Stimulated activated CD8-positive, alpha-beta memory T cell treated with anti-CD3 and anti-CD28 coated beads, Interleukin-2, amount 100 ng/mL, for 1 hour (primary cell): ENCODE measurements at places on chromosomes 4 and X.

GRCh38 chr4:4836044-4836443 lies 23.4 kb upstream of the MSX1 start:
- DNase-seq, result no peak

GRCh38 chr4:133483600-133484246 lies 334.6 kb downstream of the PCDH10 start:
- DNase-seq, result no peak

DNA sequence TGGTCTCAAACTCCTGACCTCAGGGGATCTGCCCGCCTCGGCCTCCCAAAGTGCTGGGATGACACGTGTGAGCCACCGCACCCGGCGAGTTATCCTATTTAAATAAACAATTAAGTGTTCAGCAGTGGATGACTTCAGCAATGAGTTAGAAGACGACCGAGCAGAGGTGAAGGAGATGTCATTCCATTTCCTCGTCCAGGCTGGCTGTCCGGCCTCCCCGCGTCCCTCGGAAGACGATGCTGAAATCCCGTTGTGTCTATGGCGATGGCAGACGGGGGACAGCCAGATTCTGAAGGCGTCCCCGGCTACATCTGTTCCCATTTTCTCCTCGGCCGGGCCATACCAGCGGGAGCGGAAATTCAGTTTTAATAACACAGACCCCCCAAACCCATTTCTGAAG lies 209.8 kb downstream of the CRLF2 start:
- DNase-seq, result no peak

- DNase-seq, result no peak
Observed at GRCh38 chr4:175531405-175532091, 280.5 kb downstream of the GPM6A start.

DNA sequence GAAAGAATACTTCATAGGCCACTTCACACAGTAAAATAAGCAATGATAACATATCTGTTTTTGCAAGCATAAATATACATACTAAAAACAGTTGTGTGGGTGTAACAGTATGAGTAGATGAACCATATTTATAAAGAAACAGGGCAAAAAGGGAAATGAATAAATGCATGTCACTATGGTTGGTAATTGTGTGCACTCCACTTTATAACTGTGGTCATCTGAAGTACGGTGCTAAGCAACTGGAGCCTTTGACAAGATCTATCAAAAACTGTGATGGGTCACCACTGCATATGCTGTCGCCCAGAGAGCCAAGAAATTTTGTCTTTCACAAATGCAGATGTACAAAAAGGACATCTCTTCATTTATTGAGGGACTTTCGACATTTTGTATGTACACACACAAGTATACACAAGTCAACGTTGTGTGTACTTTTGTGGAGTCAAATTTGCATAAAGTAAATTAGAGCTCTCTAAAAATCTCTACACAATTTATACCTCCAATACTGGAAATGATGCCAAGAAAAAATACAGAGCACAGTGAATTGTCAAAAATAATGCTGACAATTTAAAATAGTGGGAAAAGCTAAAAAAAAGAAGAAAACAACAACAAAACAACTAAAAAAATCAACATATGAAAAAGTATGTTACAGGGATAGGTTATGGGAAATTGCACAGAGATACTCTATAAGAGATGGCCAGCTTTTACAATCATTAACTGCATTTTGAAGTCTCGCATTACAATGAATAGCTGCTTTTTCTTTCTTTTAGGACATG lies 123.1 kb upstream of the ENPEP start:
- no peak for DNase-seq

- no peak for DNase-seq
Observed at GRCh38 chr4:117512414-117512813, 427.0 kb upstream of the TRAM1L1 start.

DNA sequence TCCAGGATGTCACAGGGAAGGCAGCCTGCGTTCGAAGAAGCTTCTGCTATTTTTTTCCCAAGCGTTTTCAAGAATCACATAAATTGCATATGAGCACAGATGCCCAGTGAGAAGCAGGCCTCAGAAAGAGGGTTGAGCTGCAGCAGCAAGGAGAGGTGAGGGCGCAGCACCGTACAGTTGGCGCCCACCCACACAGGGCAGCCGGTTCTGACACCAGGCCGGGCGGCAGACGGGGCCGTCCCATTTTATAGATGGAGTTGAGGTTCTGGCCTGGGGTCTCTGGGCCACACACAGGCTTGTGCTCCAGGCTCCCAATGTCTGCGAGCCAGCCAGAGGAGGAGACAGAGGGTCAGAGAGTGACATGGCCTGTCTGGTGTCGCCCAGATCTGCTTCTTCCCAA lies 22.8 kb downstream of the CPZ start:
- DNase-seq, result no peak

- DNase-seq, result no peak
Observed at GRCh38 chrX:71292669-71293365, 8.7 kb upstream of the ITGB1BP2 start.

DNA sequence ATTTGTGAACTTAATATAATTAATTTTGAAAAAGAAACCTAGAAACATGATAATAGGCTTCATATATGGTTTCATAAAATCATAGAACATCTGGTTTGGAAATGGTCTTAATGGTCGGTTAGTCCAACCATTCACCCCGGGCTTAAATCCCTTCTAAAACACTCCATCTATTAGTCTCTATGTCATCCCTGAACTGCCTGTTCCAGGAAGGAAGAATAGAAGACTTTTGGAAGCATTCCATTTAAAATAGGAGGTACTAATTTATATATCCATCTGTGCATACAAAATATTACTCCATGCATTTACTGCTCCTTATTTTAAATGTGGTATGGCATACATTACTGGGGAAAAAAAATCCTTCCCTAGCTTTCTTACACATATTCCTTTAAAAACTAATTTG lies 262.2 kb upstream of the DDX53 start:
- DNase-seq, result no peak

DNA sequence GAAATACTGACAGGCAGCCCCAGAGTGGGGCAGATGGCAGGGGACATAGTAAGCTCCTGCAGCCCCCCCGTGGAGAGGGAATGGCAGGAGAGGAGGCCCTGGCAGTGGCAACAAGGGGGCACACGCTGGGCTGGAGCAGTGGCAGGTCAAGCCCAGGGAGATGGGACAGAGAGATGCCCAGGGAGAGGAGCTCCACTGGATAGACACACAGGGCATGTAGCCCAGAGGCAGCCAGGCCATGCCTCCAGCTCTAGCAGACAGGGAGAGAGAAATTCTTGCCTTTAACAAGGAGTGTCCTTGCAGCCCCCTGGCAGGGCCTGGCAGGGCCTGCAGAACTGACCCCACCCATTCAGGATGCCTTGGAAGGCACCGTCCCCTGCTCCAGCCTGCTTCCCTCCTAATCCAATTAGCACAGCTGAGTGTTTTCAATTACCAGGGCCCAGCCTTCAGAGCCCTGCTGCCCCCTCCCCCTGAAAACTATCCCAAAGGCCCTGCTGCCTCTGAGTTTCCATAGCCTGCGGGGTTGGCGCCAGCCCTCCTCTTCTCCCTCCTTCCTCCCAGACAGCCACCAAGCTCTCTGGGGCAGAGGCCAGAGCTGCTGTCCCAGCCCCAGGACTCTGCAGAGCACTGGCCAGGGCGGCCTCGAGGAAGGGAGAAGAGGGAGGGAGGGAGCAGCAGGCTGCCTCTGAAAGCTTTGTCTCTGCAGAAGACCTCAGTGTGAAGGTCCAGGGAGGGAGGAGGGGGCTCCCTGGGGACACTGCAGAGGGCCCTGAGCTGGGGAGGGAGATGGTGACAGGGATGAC lies 12.5 kb downstream of the L1CAM start:
- no peak for DNase-seq

DNA sequence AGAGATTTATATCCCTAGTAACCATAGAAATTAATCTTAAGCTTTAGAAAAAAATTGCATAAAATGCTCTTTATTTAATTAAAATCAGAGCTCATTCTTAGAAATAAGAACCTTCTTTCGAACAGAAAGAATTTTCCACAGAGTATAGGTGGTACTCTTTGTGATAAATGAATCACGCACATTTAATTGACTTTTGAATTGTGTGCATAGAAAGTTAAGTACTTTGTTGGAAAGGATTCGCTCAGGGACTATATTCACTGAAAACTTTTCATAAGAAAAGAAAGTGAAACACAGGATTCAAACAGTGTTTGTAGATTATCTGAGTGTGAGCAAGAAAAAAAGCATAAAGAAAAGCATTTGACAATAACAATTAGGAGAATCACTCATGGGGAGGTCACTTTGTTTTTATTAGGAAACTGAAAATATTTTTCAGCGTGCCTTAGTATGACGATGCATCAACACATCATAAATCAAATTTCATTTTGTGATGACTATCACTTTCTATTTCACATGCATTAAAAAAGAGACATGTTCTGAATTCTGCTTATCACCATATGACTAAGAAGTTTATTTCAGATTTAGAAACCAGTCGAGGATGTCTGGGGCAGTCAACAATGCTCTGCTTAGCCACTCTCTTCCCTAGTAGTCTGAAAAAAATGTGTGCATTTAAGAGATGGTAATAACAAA lies 49.5 kb downstream of the STX18 start:
- DNase-seq, result no peak

DNA sequence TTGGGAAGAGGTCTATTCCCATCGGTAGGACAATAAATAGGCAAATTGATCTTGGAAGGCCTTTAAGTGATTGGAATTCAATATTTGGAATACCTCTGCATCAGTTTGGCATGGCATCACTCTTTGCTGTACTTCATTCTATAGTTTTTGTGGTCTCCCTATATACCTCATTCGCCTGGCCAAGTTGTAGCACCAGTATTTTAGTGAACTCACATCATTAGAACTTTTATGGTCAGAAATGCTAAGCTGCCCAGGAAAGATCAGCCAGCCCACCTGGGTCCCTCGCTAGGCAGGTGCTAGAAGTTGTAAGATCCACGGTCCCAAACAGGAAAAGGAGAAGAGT lies 40.3 kb downstream of the ZCCHC13 start:
- DNase-seq, result no peak

- DNase-seq, result no peak
Observed at GRCh38 chr4:152780267-152780778, 569 bp downstream of the ARFIP1 start.

- no peak for DNase-seq
Observed at GRCh38 chr4:89217604-89218003, 90.0 kb downstream of the GPRIN3 start.

DNA sequence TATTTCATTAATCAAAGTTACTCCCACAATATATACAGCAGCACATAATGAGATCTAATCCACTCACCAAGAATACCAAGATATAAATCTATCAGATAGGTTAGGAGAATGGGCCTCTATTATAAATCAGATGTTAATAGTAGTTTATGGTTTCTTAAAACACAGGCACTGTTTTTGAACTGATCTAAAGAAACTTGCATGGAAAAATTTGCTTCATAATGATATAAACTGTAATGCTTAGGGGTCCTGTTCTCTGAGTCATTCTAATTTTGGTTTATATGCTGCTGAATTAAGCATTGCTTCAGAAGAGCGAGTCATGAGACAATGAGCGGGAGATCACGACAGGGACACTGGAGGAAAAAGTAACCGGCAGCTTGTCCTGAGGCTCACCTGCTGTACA lies 113.3 kb upstream of the OTUD4 start:
- no peak for DNase-seq

- DNase-seq, result no peak
Observed at GRCh38 chr4:170804930-170805329, 715.2 kb upstream of the AADAT start.

DNA sequence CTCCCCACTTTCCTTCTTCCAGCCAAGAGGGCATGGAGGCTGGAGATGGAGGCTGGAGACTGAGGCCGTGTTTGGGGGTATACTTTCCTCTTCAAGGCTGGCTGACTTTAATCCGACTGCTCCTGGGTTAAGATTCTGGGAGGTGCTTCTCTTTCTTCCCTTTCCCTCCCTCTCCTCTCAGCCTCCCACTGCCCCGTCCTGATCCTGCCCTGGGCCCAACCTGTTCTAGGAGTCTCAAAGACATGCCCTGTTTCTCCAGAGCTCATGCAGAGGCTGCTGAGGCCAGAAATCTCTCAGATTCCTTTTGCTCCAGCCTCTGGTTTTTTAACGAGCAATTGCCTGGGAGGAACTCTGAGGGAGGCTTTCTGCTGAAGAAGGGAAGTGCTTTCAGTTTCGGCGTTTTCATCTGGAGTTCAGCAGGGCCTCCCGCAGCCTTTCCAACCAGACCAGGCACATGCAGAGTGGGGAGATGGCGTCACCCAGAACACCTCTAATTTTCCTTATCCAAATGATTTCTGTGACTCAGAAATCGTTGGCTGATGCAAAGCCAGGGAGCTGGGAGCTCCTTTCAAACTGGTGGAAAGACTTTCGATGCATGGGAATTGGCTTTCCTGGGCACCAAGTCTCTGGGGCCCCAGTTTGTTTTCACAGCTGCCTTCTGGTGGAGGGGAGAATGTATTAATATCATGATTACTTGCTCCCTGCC lies 34.5 kb upstream of the FAM9C start:
- DNase-seq, result no peak

GRCh38 chr4:6556263-6556662 lies 18.7 kb upstream of the MAN2B2 start:
- no peak for DNase-seq

DNA sequence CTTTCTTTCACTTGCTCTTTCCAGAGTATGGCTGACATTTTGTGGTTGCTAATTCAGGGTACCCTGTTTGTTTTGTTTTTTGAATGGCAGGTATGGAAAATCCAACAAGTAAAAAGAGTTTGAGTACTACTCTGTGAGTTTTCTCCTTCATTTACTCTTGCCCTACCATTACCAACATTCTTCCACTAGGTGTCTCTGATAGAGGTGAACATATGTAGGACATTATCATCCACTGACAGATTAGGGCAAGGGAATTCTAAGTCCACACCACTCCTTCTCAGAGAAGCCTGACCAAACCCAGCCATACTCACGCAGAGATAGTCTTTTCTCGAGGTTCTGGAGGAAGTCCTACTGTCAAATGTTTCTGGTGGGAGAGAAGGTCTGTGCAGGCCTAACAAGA lies 36.7 kb upstream of the HDAC8 start:
- no peak for DNase-seq

- DNase-seq, result no peak
Observed at GRCh38 chr4:184775854-184776555, 42.1 kb upstream of the CENPU start.

GRCh38 chr4:113666386-113667114 lies 95.0 kb downstream of the CAMK2D start:
- no peak for DNase-seq

- DNase-seq, result no peak
Observed at GRCh38 chr4:16222957-16223527, 3.2 kb downstream of the TAPT1 start.

DNA sequence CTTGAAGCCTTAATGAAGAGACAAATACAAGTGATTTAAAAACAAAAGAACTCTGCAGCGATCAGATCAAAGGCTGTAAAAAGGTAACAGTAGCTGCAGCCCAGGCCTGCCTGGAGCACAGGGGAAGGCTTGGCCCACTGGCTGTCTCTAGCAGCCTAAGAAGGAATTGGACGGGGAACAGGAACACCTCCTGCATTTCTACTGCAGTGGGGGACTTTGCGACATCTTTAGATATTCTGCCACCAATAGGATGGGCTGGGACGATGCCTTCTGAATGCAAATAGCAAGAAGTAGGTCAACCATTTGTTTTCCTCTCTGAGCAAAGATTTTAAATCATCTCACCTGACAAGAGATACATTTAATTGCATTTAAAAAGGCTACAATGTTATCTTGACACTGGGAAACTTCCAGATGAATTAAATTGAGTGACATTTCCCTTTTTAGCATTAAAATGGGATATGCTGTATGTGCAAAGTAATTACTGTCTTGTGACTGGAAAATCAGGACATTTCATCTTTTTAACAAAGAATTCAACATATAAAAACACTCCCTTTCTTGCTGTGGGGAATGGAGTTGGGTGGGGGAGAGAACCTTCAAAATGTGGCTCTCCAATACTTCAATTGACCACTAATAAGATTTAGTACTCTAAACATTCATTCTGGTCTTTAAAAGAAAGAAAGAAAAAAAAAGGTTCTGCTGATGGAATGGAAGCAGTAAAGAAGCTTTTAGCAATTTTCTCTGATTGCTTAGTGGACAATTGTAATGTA lies 70.0 kb downstream of the NYX start:
- DNase-seq, result no peak
